ENCODE measurements at places on chromosomes 3 and 15.

DNA sequence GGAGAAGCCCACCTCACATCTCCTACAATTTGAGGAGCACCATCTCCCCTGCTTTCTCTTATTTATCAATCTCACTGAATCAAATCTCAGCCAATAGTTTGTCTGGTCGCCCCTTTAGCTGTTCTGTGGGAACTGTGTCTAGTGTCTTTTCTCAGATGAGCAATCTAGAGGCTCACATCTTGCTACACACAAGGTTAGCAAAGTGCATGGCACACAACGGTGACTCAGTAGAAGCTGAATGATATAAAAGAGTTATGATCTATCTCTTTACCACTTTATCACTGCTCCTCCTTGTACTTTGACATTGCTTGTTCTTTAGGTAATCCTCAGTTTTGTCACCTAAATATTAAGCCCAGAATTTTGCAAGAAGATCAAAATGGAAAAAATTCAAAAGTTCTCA lies 16.8 kb upstream of the COLQ start:
- DNase-seq = no peak

- no peak for DNase-seq
These were observed 577.6 kb upstream of the MDFIC2 start for GRCh38 chr3:70890020-70890394.

DNA sequence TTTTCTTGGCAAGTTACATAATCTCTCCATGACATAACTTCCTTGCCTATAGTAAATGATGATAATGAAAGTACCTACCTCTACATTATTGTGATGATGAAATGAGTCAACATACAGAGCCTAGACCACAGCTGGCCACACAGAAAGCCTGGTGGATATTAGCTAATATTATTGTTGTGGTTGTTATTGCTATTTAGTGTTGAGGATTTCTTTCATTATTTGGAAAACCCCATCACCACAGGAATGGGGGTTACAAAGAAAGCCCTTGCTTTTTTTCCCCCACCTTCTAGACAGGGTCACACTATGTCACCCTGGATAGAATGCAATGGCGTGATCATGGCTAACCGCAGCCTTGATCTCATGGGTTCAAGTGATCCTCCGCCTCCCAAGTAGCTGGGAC lies 125.0 kb downstream of the PDZRN3 start:
- DNase-seq = peak; percentile 46

DNA sequence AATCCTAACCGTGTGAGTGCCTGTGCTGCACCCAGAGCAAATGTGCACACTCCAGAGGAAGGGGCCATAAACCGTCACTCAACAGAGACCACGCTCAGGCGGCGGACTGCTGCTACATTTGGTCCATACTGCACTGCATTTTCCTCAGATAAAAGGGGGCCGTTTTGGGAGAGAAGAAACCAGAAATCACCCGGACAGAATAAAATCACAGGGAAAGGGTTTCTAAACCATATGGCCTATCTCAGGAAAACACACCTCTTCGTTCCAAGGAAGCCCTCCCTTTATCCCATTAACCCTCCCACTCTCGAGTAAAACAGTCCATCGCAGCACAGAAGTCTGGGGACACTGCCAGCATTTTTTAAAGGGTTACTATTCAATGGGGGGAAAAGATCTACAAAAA lies 7.6 kb downstream of the IL17RD start:
- no peak for DNase-seq

GRCh38 chr15:101349047-101349951 lies 54.3 kb upstream of the SNRPA1 start:
- no peak for DNase-seq

DNA sequence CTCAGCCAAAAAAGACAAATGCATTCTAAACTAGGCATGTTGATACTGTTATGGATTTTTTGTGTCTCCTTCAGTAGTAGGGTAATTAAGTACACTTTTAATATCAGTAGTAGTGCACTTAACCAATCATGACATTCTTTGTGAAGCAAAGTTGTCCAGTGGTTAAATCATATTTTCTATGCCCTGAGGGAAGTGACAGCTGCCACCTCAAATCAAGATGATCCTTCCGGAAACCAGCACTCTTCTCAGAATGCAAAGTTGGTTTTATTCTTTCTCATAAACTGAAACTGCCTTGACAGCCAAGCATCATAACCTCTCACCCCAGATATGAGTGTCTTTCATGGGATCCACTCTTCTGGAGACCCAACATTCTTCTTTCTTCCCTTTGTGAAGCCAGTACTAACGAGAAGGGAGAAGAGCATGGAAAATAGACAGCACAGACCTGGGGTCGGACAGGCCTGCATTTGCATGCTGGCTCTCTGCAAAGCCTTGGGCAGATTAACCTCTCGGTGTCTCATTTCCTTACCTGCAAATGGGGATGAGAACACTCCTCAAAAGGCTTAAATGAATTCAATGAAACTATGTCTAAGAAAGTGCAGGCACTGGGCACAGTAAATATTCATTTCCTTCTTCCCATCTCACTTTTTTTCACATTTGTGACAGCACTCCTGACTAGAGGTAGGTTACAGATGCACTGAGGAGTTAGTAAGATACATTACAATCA lies 13.2 kb downstream of the AAGAB start:
- DNase-seq = no peak

GRCh38 chr3:30527186-30527585 lies 79.2 kb upstream of the TGFBR2 start:
- DNase-seq = no peak

GRCh38 chr3:120705884-120706582 lies 24.0 kb upstream of the HGD start:
- no peak for DNase-seq

GRCh38 chr3:70818145-70818544 lies 505.7 kb upstream of the MDFIC2 start:
- DNase-seq = no peak

GRCh38 chr3:129549006-129549800 lies 6.2 kb downstream of the H1-8 start:
- peak; percentile 63 for DNase-seq

All from fibroblast of skin of right quadriceps (primary cell).